ENCODE measurements at places on chromosomes 3 and 15.

- DNase-seq, result peak; percentile 45
Measured at GRCh38 chr15:62894322-62895085, 148.0 kb upstream of the TPM1 start.

DNA sequence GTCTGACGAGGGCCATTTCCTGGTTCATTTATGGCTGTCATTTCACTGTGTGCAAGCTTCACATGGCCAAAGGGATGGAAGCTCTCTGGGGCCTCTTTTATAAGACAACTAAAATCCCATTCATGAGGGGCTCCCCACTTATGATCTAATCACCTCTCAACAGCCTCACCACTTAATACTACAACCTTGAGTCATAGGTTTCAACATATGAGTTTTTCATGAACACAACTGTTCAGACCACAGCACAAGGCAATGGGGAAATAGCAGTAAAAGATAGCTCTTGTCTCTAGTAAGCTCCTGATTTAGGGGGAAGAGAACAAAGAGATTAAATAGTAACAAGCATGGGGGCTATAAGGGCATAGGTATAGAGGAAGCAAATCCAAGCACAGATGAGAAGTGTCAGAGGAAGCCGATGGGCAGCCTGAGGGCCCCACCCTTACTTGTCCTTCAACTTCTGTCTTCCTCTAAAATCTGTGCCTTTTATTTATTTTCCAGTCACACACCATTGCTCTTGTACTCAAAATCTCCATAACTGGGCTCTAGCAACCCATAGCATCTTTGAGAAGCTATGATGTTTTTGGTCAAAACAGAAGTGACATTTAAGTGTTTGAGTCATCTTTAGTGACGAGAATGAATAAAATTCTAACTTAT, 329.1 kb downstream of the UNC13C start:
- DNase-seq, result no peak

- no peak for DNase-seq
Measured at GRCh38 chr3:155880286-155880685, 9.8 kb downstream of the GMPS start.

DNA sequence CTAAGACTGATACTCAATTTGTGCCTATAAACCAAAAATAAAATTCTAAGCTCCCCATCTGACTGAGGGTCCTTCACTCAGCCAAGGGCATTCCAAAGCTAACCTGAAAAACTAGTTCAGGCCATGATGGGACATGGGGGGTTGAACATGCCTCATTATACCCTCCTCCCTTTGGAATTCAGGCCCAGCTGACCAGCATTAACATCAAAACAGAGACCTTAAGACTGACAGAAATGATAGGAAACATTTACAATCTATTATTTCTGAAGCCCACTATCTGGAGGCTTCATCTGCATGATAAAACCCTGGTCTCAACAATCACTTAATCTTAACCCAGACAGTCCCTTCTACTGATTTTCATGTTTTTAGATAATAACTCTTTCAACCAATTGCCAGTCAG, 140.4 kb downstream of the ANO10 start:
- no peak for DNase-seq

- no peak for DNase-seq
Measured at GRCh38 chr15:51191766-51192165, 97.1 kb upstream of the TNFAIP8L3 start.

DNA sequence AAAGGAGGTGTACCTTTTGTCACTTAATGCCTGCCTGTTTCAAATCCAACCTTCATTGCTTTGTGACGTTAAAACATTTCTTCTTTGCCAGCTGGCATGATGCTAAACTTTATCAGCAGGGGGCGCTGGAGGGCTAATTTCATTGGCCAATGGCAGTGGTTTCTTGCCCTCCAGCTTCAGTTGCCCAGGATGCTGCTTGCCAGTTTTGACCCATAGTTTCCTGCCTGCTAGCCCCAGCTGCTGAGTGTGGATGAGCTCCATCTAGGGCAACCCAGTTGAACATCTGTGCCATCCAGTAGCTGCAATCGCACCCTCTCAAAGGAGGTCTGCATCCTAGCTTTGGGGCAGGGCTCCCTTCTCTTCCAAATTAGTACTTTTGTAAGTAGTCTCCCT, 22.1 kb downstream of the ACKR2 start:
- peak; percentile 32 for DNase-seq

GRCh38 chr3:68306571-68306970, 625.8 kb downstream of the TAFA4 start:
- DNase-seq, result peak; percentile 8

DNA sequence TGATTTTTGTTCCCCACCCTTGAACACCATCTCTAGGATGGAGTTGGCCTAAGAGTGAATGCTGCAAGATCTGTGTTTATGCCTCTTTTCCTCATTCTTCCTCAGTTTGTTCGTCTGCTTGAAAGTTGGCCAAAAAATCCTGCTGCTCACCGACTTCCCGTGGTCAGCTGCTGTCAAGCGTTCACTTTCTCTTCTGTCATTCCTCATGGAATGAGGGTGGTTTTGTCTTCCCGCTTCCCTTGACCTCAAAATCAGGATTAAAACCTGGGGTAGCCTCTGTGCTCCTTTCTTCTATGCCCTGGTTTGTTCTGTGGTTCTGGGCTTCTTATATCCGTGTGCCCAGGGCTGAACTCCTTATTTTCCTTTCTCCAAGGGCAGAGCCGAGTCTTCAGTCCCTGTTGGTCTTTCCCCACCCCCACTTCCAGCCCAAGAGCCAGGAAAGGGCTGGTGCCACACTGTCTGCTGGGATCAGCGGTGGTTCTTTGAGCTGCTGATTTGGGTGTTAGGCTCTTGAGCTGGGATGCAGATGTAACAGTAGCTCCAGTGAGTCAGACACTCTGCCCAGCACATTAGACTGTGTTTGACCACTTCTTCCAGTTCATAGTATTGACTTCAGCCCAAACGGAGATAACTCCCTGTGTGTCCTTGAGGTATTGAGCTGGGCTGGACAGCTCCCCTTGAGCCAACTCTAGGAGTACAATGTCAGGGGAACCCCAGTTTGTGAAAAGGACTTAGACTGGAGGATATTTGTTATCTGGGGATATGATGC, 2.3 kb downstream of the SERF2 start:
- peak; percentile 75 for DNase-seq

GRCh38 chr3:149284034-149284433, 49.4 kb downstream of the TM4SF18 start:
- DNase-seq, result no peak

DNA sequence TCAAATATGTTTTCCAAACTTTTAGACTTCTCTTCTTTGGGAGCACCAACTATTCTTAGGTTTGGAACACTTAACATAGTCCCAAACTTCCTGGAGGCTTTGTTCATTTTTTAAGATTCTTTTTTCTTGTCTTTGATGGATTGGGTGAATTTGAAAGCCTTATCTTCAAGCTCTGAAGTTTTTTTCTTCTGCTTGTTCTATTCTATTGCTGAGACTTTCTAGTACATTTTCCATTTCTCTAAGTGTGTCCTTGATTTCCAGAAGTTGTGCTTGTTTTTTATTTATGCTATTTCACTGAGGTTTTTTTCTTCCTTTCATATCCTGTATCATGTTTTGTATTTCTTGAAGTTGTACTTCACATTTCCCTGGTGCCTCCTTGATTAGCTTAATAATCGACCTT, 97.5 kb downstream of the PLSCR2 start:
- no peak for DNase-seq

DNA sequence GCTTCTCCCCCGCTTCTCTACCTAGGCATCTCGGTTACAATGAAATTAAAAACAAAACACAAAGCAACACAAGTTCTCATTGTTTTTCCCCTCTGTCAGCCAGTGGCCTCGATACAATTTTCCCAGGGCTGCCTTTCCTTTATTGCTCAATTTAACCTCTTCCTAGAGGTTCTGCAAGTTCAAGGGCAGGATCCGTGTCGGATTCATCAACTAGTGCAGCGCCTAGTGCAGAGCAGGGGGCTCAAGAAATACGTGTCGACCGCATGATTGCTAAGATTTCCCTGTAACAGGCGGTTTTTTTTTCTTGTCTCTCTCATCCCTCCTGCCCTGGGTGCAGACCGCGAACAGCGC, 1.4 kb upstream of the BHLHE40 start:
- no peak for DNase-seq

DNA sequence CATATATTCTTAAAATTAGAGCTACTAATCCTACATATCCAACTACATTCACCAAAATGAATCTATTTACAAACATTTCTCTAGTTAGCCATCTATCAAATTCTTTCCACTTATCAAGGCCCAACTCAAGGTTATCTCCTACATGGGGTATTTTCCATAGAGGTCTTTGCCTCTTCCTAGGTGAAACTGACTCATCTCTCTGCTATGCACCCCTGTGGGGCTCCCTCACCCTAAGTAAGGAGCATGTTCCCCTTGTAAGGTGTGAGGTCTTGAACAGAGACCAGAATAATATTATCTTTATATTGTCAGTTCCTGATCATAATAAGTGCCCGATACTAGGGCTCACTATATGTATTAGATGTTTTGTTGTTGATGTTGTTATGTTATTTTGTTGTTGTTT, 74.6 kb upstream of the TSC22D2 start:
- no peak for DNase-seq

- DNase-seq, result no peak
Measured at GRCh38 chr15:36884518-36884875, 215.9 kb downstream of the MEIS2 start.

GRCh38 chr3:47571391-47572175, 7.1 kb downstream of the CSPG5 start:
- DNase-seq, result no peak

DNA sequence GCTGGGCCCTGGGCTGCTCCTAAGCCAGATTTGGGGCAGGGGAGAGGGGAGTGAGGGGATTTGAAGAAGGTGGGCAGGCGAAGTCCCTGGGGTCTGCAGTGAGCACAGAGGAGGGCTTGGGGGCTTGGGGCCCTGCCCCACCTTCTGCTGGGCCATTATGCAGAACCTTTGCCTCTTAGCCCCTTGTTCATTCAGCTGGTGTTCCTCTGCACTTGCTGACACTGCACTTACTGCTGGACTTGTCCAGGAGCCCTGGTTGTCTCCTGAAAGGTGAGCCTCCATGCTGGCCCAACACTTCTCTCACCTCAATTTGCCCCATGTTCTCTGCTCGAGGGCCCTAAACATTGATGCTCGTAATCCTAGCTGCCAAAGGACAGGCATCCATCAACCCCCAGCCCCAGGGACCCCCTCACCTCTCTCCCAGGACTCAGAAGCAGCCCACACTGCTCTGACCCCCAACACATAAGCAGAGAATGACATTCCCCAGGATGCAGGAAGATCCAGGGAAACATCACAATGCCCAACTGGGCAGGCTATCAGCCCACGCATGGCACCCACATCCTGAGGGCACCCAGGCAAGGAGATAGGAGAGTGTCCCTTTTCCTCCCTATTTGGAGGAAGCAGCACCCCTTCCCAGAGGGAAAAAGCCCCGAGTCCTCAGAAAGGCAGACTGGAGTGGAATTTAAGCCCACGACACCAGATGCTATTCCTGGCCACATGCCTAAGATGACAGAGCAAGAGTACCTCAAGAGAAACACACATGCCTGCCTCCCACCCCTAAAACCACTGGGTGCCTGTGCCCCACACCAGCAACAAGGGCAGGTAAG, 76.8 kb downstream of the ADCY5 start:
- no peak for DNase-seq

GRCh38 chr3:12815078-12815477, 18.6 kb downstream of the CAND2 start:
- no peak for DNase-seq

- DNase-seq, result no peak
Measured at GRCh38 chr3:124966521-124967445, 32.2 kb upstream of the MUC13 start.

DNA sequence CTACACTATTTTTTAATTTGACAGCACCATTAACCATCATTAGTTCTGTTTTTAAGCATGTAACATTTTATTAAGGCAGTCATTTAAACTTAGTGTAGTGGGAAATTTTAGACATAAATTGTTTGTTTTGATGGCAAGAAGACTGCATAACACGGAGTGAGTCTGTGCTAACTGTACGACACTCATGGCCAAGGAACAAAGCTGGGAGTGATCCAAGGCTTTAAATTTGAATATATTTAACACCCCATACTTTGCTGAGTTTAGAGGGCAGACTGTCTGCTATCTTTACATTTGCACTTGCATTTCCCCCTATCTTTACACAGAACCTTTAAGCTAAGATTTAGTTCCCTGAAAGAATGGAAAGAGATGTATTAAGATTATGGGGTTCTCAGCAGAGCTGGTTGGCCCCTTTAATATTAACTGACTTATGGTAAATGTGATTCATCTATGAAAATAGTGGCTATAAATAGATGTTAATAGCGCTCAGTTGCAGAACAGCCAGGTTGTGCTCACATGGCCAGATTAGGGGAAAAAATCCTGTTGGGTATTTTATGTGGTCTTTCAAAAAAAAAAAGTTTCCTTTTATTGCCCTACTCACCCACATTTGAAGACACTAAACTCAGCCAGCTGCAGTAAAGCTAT, 120.7 kb downstream of the CMSS1 start:
- no peak for DNase-seq

GRCh38 chr3:64815789-64816188, 128.0 kb upstream of the ADAMTS9 start:
- peak; percentile 31 for DNase-seq

- peak; percentile 2 for DNase-seq
Measured at GRCh38 chr3:77053795-77054194, 13.9 kb downstream of the ROBO2 start.

DNA sequence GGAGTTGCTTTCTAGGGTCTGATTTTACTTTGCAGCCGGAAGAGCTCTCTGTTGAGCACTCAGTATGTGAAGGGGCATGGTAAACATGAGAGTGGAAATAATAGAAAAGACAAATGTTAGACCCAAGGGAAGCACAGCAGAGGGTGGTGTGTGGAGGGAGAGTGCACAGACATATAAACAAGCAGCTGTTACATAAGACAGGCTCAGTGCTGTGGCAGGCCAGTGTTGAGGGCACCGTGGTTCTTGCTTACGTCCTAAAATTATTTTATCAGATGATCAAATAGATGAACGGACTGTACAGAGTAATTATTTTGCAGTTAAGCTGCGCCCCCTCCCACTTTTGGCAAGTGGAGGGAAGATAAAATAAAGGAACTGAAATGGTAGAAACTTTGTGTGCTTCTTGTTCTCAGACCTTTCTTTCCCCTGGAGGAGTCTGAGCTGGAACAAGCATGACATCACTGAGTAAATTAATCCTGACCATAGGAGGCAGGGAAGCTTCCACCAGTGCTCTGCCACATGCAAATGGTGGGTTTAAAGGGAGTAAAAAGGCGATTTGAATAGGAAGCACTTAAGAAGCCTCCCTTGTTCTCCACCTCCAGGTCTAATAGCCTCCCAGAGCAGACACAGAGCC, 205.6 kb downstream of the IL20RB start:
- DNase-seq, result peak; percentile 1

DNA sequence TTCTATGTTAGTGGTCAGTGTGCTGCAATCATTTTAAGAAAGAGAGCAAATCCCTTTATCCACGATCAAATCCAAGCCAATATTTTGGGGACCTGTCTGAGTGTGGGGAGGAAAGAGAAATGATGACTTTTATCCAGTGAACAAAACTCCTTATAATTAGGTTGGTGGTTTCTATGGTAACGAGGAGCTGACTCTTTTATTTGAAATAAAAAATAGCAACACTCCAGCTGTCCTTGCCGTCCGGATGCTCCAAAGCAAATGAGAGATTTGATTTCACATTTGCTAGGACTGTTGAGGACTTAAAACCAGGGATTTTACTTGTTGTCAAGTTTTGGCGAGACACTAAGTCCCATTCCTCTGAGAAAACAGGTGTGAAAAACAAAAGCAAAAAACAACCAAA, 154.0 kb upstream of the PRICKLE2 start:
- no peak for DNase-seq
